ENCODE measurements at places on chromosomes 12 and 14. TPM values are rescaled to one million over a fixed set of nuclear protein-coding genes. Genes with fewer than 3 reads are reported as not detected.

BCL2L14 gene
- 0.28 TPM for total RNA-seq

PMEL gene
- 71.0 TPM for total RNA-seq

BLOC1S1 gene
- 104 TPM for total RNA-seq

CLEC4D gene
- 0.42 TPM for total RNA-seq

PLEKHD1 gene
- total RNA-seq = 0.37 TPM

RNASE1 gene
- total RNA-seq = 1.6 TPM

BDKRB1 gene
- total RNA-seq = not detected

SLC8A3 gene
- 0.07 TPM for total RNA-seq

All from H9 (cell line).